ENCODE measurements at places on chromosomes 12 and 14. TPM values are rescaled to one million over a fixed set of nuclear protein-coding genes. Genes with fewer than 3 reads are reported as not detected.

GRCh38 chr14:64826333-64826732 lies 53.4 kb downstream of the SPTB start:
- no peak for DNase-seq

The CLEC4A gene
- 0.35 TPM for polyA plus RNA-seq

The KRT80 gene
- 0.24 TPM for polyA plus RNA-seq

The RNASE7 gene
- polyA plus RNA-seq = 0.73 TPM

GRCh38 chr12:44299524-44299923 lies 463.6 kb downstream of the TMEM117 start:
- DNase-seq = no peak

The KLRK1 gene
- 0.55 TPM for polyA plus RNA-seq
